ENCODE measurements at places on chromosomes 7 and 10. TPM values are rescaled to one million over a fixed set of nuclear protein-coding genes. Genes with fewer than 3 reads are reported as not detected.

GRCh38 chr7:140031364-140031763 lies 31.4 kb downstream of the PARP12 start:
- DNase-seq = no peak

DNA sequence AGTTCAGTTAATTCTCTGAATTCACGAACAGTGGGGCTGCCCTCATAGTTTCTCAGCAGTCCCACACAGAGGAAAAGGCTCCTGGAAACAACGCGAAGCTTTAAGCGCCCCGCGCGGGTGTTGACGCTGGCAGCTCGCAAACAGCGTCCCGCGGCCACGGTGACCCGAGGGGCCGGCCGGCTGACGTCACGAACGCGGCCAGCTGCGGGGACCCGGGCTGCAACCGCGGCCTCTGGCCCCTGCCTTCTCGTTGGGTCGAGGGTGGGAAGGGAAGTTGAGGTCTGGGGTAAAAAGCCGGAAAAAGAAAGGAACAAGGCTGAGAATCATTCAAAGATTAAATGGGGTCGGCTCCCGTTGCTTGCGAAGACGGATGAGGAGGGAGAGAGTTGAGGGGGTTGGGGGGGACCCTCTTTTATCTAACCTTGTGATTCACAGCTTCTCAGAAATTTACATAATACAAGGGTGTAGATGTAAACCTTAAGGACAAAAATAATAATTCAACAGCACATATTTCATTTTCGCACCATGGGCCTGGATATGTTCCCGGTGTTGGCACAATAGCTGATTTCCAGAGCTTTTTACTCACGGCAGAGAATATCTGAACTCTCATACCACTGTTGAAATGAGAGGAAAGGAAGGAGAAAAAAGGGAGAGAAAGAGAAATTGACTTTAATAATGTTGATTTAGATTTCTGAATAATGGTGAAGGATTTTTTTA lies 7.3 kb upstream of the FEZF1 start:
- DNase-seq = peak; percentile 20

- DNase-seq = peak; percentile 68
Observed at GRCh38 chr7:139451638-139452037, 31.8 kb downstream of the KLRG2 start.

- no peak for DNase-seq
Observed at GRCh38 chr7:147106746-147107145, 990.1 kb downstream of the CNTNAP2 start.

- DNase-seq = no peak
Observed at GRCh38 chr7:69599955-69600709, 1.9 kb downstream of the AUTS2 start.

DNA sequence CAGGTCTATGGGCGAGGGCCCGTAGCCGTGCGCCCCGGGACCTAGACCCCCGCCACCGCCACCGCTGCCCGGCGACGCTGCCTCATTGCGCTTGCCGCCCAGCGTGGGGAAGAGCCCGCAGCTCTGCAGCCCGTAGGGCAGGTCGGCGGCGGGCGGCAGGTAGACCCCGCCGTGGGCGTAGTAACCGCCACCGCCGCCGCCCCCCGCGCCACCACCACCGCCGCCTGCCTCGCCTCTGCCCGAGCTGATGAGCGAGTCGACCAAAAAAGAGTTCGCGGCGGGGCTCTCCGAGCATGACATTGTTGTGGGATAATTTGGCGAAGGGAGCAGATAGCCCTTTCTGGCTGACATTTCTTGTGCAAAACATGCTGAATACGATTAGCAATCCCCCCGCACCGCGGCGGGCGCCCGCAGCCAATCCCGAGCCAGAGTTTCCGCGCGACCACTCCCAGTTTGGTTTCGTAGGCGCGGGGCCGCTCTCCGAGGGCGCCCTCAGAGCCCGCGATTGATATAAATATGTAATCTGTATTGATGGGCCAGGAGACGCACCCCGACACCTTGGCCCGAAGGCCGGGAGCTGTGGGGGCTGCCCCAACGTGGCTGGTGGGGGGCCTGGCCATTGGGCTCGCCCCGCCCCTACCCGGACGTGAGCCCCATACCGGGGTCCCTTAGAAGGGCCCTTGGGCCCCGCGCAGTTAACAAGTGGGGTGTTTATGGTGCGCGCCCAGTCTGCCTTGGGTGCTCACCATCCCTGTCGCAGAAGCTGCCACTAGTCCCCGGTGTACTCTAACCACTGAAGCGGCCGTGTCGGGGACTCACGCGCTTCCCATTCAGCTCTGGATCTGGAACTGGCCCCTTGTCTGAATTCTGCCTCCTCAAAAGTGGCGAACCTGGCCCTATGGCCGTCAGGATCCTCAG lies at the start of gene HOXA10:
HOXA10 (minus strand) TSS at position 365 of the 918 bp plus-strand sequence; CDS start at position 351, 14 bp downstream.
- DNase-seq = no peak

DNA sequence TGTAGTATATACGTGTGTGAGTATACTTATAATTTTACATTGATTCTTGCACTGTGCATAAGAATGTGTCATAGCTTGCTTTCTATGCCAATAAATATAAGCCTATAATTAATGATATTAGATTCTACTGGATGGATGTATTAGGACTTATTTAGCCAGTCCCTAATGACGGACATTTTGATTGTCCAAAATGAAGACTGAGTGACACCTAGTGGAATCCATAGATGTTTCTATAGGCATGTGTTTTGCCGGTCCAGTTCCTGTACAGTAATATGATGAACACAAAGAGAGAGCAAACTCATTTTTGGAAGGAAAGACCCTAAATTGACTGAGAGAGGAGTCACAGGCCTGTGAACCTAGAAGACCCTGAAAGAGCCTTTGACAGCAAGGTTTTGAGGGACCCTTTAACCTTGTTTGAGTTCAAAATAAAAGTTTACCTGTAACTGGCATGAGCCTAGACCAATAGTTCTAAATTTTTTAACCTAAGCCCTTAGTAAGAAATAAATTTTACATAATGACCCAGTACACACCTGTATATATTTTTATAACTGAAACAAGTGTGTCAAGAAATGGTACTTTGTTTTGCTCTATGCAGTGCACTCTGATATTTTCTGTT lies 42.4 kb upstream of the AGBL3 start:
- peak; percentile 49 for DNase-seq

DNA sequence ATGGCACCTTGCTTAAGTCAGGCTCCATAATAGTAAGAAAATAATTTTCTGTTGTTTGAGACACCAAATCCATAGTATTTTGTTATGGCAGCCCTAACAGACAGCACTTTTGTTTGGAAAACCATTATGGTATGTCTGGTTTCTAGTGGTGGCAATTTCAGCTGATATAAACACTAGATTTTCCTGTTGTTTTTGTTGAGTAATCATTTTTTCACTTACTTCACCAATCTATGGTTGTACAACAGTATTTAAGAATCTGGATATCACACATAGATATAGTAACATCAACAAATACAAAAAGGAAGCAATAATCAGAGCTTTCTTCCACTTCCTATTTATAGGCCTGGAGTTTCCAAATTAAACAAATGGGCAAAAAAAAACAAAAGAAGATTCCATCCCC lies 725.8 kb upstream of the POM121L12 start:
- no peak for DNase-seq

- no peak for DNase-seq
Observed at GRCh38 chr10:58517081-58517480, 4.4 kb downstream of the BICC1 start.

- no peak for DNase-seq
Observed at GRCh38 chr10:58254644-58255043, 13.1 kb downstream of the IPMK start.

GRCh38 chr10:87619705-87620104 lies 40.0 kb upstream of the PAPSS2 start:
- no peak for DNase-seq

DNA sequence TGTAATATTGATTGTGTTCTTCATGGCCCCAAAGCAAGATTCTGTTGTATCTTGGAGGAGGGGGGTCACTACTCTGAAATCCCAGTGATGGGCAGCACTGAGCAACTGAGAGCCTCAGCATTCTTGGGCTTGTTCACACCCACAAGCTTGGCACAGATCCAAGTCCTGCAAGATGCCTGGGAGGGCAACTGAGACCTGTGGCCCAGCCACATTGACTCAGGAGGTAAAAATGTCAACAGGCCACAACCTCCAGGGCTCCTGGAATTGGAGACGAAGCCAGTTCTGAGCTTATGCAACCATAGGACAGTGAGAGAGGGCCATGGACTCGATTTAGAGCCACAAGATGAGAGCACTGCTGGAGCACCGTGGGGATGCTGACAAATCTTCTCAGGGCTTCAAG lies 3.1 kb upstream of the DOCK1 start:
- DNase-seq = no peak

DNA sequence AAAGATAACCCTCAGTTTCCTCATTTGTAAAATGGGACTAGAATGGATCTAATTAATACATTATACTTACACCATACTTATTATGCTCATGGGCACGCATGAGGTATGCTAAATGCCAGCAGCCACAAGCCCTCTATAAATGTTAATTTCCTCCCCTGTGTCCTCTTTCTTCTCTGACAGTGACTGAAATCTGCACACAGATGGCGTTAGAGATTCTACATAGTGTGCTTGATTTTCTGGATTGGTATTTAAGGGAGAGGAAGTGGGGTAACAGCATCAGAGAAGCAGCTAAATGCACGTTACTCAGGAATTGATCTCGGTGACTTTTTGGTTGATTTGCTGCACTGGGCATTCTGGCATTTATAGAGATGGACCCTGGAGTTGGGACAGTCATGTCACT lies 568.5 kb downstream of the CALN1 start:
- DNase-seq = no peak

- DNase-seq = no peak
Observed at GRCh38 chr10:31678575-31679516, 249.8 kb downstream of the ARHGAP12 start.

DNA sequence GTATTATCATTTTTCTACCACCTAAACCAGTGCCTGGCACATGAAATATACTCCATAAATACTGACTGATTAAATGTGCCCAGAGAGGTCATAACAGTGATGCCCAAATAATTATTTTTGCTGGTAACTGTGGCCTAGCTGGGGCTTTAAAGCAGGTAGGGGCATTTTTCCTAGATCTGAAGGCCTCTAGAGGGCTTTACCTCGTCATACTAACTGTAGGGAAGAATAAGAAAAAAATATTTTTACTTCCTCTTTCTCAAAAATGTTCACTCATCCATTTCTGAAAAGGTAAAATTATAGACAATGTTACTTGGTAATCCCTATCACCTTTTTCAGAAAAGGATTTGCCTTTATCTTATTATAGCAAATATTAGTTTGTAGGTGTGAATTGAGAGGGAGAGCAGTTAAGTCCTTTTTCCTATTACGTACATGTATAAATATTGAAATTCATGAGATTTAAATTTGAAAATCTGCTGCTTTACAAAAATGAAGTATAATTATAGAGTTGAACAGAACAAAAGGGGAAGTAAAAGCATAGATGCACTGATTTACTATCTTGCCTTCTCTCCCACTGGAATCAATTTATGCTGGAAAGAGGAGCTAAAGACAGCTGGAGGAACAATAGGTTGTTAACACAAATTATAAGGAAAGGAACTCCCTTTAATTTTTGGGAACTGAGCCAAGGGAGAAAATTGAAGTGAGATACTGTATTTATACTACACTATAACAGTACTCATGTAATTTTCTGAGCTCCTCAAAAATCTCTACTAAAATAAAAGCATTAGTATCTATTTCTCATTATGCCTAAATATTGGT lies 71.5 kb upstream of the NOBOX start:
- no peak for DNase-seq

DNA sequence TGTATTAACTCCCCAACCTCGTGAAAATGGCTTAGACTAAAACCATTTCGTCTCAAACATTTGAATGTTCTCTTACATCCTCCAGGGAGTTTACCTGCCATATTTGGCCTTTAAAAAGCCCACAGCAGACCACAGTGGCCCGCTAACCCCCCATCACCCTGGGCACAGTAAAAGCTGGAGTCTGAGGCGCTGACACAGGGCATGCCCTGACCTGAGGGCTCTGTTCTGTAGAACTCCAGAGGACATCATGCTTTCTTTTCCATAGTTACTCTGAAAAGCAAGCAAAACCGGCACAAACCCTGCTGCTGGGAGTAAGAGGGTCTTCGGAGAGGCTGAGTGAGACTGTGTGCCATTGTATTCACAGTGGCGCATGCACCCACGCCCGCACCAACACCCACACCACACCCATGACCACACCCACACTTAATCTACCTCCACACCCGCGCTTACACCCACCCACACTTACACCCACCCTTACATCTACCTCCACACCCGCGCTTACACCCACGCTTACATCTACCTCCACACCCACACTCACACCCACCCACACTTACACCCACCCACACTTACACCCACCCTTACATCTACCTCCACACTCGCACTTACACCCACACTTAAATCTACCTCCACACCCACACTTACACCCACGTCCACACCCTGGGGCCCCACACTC lies 32.1 kb downstream of the LRRC27 start:
- peak; percentile 52 for DNase-seq

DNA sequence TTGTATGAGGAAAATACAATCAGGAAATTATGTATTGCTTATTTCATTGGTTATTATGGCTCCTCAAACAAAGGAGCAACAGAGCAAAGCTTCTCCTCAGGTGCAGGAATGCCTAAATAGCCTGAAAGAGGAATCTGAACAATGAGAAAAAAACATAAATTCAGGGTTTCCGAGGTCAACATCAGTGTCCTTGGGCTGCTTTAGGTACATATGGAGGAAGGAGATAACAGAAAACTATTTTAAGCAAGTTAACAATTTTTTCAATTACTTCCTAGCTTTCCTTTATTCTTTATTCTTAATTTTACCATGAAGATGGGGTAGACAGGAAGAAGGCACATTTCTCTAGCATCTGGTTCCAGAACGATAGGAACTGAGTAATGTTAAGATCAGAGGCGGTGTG lies 14.0 kb downstream of the SLC16A9 start:
- no peak for DNase-seq

DNA sequence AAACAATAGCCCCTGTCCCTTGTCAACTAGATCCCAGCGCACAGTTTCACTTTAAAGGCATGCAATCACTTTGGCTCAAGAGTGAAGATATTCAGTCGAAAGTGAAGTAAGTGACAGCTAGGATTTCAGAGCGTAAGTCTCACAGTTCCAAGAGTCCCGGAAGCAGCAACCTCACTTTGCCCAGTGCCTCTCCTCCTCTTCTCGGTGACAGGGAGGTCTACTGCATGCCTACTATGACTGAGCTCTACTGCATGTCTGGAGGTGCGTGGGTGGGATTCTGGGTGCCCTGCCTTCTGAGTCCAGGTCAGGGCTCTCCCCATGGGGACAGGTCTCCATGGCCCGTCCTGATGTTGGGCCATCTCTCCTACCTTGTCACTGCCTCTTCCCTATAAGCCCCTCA lies 17.0 kb downstream of the PRKCQ start:
- no peak for DNase-seq

GRCh38 chr7:57769958-57770357 lies 320.0 kb downstream of the ZNF716 start:
- DNase-seq = no peak

Gene PNLIPRP1
- not detected for total RNA-seq

Gene ARMC3
- not detected for total RNA-seq

Gene TNS3
- 11.8 TPM for total RNA-seq

Gene OPN1SW
- not detected for total RNA-seq

Gene MIOS
- 17.8 TPM for total RNA-seq

Gene NME8
- total RNA-seq = not detected

Gene PPP1R17
- not detected for total RNA-seq

Gene WNT8B
- under 0.01 TPM for total RNA-seq

Gene NOS3
- total RNA-seq = 28.4 TPM

Gene DDX21
- total RNA-seq = 59.4 TPM

Gene PUS7
- 19.7 TPM for total RNA-seq

Gene TMEM270
- not detected for total RNA-seq

Gene FRMD4A
- 16.3 TPM for total RNA-seq
